ENCODE measurements at places on chromosomes 11 and 22.

- no peak for DNase-seq
These were observed 31.1 kb downstream of the SMCO4 start for GRCh38 chr11:93512073-93512475.

- DNase-seq, result no peak
These were observed 38.5 kb downstream of the CARD18 start for GRCh38 chr11:105100981-105101630.

DNA sequence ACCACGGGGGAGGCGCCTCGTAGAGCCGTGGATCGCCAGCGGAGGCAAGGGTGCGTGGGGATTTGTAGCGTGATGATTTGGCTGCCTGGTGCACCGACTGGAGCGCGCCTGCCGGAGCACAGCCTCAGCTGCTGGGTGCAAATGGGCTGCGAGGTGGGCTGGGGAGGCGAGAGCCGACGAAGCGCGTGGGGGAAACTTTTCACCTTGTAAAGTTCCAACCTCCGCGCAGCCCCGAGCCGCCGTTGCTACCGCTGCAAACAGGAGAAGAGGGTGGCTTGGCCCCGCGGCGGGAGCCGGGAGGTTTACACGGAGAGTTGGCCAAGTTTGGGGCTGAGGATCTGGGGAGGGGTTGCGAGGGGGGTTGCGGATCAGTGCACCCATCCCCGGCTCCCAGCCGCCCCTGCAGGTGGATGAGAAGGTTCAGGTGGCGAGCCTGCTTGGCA lies 528 bp downstream of the FAT3 start:
- no peak for DNase-seq

- no peak for DNase-seq
These were observed 41.8 kb downstream of the GDPD4 start for GRCh38 chr11:77259641-77260040.

GRCh38 chr22:48065892-48066291 lies 1303.4 kb downstream of the TBC1D22A start:
- DNase-seq, result no peak

DNA sequence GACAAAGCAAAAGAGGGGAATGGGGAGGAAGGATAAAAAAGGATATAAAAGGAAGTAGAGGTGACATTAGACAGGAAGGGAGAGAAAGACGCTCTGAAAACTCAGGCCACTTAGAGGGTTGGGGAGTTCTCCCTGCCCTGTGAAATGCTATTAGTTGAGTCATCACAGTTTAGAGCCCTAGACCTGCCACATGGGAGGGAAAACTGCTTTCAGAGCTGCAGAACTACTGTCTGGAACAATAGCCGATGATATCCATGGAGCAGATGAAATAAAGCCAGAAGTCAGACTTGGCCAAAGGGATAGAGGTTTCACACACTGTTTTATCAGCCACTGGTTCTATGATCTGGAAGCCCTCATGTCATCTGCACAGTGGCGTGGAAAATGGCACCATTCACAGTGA lies 157.9 kb downstream of the NCAM1 start:
- DNase-seq, result no peak

DNA sequence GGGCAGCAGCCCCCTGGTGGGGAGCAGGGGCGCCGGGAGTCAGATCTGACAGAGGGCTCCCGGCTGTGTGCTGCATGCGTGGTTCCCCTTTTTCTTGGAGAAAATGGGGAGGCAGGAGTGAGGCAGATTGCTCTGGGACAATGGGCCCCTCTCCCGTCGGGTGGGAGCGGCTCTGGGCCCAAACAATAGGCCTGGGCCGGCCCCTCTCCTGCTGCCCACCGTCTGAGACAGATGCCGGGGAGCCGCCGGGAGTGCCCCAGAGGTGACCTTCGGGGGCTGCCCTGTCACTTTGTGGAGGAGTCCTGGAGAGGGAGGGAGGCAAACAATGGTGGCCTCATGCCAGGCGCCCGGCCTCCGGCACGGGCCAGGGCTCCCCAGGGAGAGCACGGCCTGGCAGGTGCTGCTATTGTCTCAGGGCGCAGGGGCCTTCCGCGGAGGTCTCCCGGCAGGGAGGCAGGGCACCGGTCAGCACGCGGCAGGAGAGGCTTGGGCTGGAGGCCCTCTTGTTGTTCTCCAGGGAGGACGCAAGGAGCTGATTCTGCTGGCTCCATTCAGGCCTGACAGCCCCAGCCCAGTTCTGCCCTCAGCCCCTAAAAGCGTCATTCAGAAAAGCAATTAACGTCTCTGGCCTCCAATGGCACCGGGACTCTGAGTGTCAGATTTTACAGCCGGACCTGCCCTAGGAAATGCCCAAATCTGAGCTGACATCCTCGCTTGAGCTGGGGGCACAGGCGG lies 44.8 kb downstream of the SMIM38 start:
- DNase-seq, result no peak

DNA sequence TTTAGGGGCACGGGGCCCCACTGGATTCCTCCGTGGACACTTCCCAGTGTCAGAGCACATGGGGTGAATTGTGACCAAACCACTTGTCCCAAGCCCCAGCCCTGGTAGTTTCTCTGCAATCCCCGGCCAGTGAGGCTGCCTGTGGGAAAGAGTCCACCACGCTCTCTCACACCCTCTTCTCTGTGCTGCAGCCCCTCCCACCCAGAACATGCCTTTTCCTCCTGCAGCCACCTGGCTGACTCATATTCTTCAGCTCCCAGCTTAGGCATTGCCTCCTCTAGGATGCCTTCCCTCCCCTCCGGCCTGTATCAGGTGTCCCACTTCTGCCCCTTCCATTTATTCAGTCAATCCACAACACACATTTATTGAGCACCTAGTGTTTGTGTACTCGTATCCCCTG lies 5.4 kb upstream of the RPS6KB2 start:
- DNase-seq, result no peak

DNA sequence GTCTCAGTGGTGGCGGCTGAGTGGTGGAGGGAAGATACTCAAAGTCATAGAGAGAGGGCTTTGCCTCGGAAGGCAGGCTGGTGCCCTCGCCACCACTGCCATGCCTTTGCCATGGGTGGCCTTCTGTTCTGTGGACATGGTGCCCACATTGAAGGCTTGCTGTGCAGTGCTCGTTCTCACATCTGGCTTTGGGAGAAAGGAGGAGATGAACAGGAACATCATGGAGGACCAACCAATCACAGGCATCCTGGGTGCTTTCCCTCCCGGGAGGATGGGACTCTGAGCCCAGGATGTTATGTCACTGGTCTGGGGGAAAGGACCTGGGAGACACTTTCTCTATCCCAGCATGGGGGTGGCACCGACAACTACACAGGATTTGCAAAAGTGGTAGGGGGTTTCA lies 82.3 kb upstream of the NARS2 start:
- no peak for DNase-seq

DNA sequence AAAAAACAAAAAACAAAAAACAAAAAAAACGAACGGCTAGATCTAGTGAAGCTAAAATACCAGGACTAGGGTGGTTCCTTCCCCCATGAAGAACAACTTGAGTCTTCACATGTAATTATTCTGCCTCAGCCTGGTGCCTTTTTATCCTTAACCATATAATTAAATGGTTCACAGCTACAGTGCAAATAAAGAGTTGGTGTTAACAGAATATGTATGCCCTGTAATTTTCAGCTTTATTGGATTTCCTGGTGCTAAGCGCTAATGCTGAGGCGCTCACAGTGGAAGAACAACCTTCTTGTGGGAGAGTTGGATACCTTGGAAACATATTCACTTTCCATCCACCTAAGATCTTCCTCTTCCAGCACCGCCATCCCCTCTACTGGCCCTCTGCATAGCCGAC lies 158.5 kb upstream of the SORL1-AS1 start:
- DNase-seq, result no peak

- DNase-seq, result no peak
These were observed 4.8 kb upstream of the CKAP5 start for GRCh38 chr11:46850829-46851380.

GRCh38 chr22:26597026-26597425 lies 7.1 kb upstream of the TPST2 start:
- DNase-seq, result peak; percentile 33

DNA sequence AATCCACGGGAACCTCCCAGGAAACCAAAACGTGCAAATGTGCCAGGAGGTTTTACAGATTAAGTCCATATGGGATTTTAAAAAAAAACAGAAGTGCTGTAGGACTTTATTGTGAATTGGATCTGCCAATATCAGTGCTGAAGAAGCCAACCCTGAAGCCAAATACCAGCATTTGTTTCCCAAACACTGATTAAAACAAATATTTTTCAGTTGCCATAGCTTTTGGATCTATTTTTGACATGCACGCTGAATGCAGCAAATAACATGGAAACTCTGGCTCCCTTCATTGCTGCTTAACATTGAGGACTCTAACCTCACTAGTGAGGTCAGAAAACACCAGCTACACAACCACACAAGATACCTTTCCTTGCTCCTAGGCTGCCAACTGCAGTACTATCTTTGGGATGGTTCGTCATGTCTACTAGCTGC lies 28.4 kb upstream of the SIK2 start:
- no peak for DNase-seq

DNA sequence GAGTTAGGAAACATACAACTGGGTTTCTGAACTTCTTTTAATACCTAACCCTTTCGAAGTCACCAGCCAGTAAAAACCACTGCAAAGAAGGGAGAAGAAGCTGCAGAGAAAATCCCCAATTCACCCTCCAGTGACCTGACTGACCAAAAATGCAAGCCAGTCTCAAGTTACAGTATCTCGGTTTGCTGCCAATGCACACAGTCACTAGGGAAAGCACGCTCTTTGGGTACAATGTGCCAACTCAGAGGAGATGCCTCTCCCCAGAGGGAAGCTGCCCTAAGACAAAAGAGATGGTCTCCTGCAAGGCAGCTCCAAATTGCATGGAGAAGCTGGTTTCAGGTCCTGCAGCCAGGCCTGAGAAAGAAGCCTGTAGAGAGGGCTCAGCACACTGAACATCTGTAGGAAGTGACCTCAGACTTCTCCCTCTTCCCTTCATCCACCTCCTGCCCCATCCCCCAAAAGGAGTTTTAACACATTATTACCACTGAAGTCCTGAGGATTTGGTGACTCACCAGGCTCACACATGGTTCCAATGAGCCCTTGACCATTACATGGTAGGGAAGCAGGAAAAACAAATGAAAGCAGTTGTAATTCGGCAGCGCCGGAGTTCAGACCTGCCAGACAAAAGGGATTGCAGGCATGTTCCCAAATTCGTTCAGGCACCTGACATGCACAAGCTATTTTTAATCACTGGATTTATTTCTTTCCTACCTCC lies 90.1 kb downstream of the ETS1 start:
- no peak for DNase-seq

Measured in T-cell (primary cell).